Adrenal gland (tissue), 19 donors: ENCODE measurements at places on chromosomes 1 and 21. TPM values are rescaled to one million over a fixed set of nuclear protein-coding genes. Genes with fewer than 3 reads are reported as not detected.

DNA sequence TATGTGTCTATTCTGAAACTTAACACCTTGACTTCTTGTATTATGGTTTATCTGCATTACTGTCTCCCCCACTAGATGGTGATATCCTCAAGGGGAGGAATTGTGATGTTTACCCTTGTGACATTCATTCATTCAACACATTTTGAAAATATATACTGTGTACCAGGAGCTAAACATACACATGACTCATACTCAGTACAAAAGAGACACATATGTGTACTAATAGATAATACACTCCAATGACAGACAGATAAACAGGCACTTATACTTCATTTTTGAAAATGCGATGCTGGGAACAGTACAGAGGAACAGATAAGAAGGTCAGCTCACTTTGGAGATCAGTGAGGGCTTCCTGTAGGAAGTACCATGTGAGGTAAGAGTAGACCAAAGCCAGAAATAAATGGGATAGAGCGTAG is 8.9 kb upstream of the RAB3GAP2 start:
- no peak for DNase-seq

GRCh38 chr1:10957133-10957532 is 55.3 kb upstream of the TARDBP start:
- no peak for DNase-seq

DNA sequence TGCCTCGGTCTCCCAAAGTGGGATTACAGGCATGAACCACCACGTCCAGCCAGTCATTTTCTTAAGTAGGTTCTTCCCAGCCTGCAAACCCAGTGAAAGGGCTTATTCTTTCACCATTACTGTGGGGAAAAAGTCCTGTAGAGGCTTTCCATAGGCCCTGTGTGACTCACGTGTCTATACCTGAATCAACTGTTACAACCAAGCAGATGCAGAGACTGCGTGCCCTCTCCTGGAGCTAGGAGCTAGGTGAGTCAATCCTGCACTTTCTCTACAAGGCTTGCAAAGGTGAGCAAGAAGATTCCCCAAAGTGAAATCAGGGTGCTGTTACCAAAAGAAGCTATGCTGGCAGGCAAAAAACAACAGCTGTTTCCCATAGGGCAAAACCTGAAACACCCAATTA is 13.8 kb upstream of the MPZL1 start:
- no peak for DNase-seq

- DNase-seq = no peak
Observed at GRCh38 chr1:29549001-29549400, 312.7 kb downstream of the PTPRU start.

DNA sequence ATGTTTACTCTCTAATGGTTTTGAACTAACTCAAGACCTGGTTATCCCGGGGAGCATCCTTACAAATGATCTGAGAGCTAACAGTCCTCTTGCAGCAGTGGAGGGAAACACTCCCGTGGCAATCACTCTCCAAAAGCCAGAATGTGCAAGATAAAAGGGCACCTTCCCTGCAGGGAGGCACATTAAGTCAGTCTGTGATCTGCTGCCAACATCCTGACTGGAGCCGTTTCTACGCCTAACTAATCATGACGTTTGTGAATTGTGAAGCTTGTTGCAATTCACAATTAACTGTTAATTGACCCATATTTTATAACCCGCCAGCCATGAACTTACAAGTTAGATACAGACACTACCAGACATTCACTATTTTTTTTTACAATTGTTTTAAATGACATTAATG is 52.1 kb upstream of the LGALS8 start:
- DNase-seq = no peak

DNA sequence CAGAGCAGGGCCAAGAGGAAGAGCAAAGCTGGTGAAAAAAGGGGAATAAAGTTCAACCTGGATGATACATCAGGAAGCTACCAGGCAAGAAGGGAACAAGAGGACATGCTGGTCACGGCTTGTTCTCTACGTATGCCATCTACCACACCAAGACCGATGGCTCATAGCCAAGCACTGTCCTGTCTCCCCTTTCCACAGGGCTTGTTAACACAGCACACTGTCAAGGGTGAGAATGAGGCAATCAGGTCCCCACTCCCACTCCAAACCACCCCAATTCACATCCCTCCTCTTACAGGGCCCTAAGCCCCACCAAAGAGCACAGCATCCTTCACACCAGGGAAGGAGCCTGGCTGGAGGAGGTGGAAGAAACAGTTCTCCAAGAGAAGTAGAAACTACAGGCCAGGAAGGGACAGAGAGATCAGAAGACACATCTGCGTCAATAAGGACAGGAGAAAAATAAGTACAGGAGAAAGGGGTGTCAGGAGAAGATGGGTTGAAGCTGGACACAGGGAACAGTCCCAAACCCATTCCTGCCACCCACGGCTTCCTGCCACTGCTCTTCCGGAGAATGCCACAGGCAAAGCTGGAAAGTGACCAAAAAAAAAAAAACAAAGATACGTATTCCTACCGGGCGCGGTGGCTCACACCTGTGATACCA is 923 bp upstream of the SHC1 start:
- peak; percentile 73 for DNase-seq

Gene URB2
- total RNA-seq = 10.8 TPM

Gene CELA3B
- not detected for total RNA-seq

Gene MNDA
- total RNA-seq = 12.2 TPM

Gene IGSF9
- not detected for total RNA-seq

Gene OR2T2
- total RNA-seq = not detected

Gene OR2T33
- not detected for total RNA-seq

Gene CD84
- total RNA-seq = 12.3 TPM

Gene TAF12
- total RNA-seq = 25.5 TPM

Gene RGS8
- total RNA-seq = 0.40 TPM
